ENCODE measurements at places on chromosomes 13 and 19. TPM values are rescaled to one million over a fixed set of nuclear protein-coding genes. Genes with fewer than 3 reads are reported as not detected.

The PSG11 gene
- not detected for total RNA-seq

The HS6ST3 gene
- total RNA-seq: not detected

The CEACAM4 gene
- total RNA-seq: not detected

The DDA1 gene
- 44.1 TPM for total RNA-seq

The HIPK4 gene
- not detected for total RNA-seq

The FLT3LG gene
- 52.2 TPM for total RNA-seq

The GCDH gene
- total RNA-seq: 57.2 TPM

The WDR87 gene
- total RNA-seq: not detected

The NRTN gene
- total RNA-seq: 0.25 TPM

The NLRP4 gene
- not detected for total RNA-seq

The NR2F6 gene
- total RNA-seq: 9.7 TPM

The CD37 gene
- 102 TPM for total RNA-seq

The VSTM1 gene
- not detected for total RNA-seq

The TM9SF2 gene
- 94.8 TPM for total RNA-seq

The TINCR gene
- 0.27 TPM for total RNA-seq

The MRPL57 gene
- total RNA-seq: 29.0 TPM

The ERICH4 gene
- not detected for total RNA-seq

The DACT3 gene
- total RNA-seq: 2.0 TPM

The PEG3 gene
- not detected for total RNA-seq

The CGB3 gene
- total RNA-seq: not detected

The MEF2B gene
- total RNA-seq: 0.80 TPM

The C1QTNF9B gene
- not detected for total RNA-seq

The MUC16 gene
- not detected for total RNA-seq

The AKAP8L gene
- 67.1 TPM for total RNA-seq

The SPACA4 gene
- not detected for total RNA-seq

The NPHS1 gene
- not detected for total RNA-seq

The LILRA1 gene
- not detected for total RNA-seq

The EDNRB gene
- total RNA-seq: not detected

The POSTN gene
- not detected for total RNA-seq
